ENCODE measurements at places on chromosomes 11 and 22.

DNA sequence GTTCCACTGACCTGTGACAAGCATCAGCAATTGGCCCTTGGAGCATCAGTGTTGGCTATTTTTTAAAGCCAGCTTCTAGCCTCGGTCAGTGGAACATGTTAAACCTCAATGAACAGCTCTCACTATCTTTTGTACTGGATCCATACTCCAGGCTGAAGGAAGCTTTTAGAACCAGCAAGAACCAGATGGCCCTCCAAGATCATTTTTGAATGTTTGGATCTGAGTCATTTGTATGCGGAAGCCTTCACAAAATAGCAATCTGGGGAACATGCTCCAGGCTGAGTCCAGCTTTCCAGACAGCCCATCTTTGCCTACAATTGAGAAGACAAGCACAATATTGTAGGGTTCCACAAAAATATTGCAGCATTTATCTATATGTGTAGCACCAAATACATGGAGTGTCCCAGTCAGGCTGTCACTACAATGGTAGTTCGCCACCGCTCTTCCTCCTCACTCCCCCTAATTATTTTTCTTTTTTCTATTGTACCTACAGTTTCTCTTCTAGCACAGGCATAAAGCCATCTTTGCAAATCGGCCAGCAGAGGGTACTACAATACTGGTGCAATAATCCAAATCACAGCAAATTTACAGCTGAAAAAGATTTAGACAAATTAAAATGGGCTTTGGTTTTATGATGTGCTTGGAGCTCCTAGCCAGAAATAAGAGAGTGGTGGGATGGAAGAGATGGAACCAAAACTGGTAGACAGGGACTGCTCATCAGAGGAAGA, 177.4 kb upstream of the BLID start:
- no peak for DNase-seq

- DNase-seq = no peak
Measured at GRCh38 chr11:14700593-14700992, 57.0 kb downstream of the PDE3B start.

DNA sequence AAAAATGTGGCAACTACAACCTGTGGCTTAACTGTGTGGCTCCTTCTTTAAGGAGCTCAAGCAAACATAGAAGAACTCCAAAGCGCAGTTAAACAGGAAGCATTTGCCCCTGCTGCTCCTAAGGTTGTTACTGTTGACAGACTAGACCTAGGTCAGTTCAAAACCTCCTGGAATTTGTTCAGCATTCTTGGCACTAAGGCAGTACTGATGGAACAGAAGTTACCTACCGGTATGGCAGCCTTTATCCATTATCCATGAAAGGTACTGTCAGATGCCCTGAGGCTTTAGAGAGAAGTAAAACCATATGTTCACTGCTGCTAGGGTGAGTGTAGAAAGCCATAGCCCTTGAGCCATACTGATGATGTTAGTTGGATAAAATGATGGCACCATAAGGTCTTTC, 916.5 kb upstream of the FAT3 start:
- DNase-seq = no peak

GRCh38 chr11:37502202-37502601, 904.2 kb upstream of the RAG2 start:
- DNase-seq = no peak

DNA sequence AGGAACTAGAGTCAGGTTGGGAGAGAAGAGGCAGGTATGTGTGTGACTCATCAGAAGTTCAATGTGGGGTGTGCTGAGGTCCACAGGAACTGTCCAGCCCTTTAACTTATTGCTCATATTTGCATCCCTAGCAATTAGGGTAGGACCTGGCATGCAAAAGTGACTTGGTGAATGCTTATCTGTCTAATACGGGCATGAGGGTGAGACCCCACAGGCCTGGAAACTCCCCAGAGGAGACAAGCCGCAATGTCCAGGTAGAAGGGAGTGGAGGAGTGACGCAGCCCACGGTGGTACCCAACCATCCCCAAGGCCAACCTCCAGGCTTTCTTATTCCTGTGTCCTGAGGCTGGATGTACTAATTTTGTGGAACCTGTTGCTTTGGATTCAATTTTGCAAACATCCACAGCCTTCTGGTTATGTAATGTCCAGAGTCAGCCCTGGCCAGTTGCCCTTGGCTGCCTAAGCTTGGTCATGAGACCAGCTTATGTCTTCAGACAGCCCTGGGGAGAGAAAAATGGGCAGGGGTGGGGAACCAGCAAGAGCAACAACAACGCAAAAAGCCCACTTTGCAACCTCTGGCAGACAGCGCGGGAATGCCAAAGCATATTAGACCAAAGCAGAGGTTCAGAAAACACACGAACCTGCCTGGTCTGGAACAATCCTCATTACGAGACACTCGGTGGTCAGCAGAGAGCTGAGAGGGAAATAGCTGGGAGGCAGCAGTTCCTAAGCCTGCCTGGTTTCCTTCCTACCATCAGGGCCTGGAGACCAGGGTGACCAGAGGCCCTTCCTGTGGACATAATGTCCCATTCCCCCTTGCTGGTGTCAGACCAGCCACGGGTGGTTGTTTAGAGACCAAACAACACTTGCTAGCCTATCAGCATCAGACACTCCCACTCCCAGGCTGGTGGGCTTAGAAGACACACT, 49.3 kb downstream of the TIMP3 start:
- no peak for DNase-seq

DNA sequence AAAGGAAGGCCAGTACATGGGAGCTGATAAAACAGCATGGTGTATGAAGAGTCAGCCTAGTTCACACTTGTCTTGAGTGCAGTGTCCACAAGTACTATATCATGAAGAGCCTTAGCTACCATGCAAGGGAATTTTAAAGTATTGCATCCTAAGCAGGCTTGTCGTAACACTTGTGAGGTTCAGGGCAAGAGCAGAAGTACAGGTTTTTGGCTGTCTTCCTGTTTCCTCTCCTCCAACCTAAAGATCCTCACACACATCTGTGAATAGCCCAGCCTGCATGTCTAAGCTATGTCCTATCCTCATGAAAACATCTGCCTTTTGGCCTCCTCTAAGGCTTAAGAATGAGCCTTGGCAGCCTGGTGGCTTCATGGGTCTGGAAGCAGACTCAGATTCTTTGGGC, 34.6 kb upstream of the TMEM123 start:
- no peak for DNase-seq

GRCh38 chr11:63226488-63227114, 16.8 kb downstream of the SLC22A25 start:
- no peak for DNase-seq

DNA sequence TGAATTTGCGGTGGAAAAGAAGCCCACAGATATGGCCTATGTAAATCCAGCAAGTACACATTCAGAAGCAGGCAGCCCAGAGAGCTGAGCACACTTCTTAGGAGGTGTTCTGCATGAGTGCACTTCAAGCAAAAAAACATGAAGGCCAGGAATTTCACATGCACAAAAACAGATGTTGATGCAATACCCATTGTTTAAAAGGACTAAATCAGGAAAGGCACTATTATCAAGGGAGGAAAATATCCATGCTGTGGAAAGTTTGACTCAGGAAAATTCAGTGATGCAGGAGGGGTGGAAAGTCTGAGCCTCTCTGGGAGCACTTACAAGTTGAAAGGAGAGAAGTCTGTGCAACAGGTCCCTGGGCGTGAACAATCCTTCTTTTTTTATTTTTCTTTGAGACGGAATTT, 15.8 kb upstream of the CARS1 start:
- no peak for DNase-seq

GRCh38 chr22:49099089-49099488, 728.6 kb downstream of the BRD1 start:
- no peak for DNase-seq

Data from caudate nucleus (tissue), 63 donors.